ENCODE measurements at places on chromosomes 4 and X.
A peak's percentile ranks its signal among the peaks of the same experiment; 100 is the strongest.

GRCh38 chr4:152304220-152304619 is 231.7 kb downstream of the FBXW7 start:
- no peak for DNase-seq

DNA sequence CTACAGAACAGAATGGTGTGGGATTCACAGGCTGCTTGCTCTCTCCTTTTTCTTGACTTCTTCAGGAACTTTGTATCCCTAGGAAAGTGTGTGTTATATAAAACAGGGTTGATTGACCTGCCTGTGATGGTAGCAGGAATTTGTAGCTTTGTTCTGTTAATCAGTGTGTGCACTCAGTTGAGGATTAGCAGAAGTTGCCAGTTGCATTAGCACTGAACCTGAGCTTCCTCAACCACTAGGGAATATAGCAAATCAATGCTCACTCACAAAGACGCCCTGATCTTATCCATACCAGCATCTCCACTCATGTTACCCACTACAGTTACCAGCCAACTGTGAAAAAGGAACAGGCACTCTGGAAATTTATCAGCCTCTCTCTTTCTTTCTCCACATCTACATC is 319.1 kb upstream of the EMCN start:
- no peak for DNase-seq

- peak; percentile 27 for DNase-seq
Observed at GRCh38 chrX:30971774-30972603, 82.9 kb upstream of the TAB3 start.

DNA sequence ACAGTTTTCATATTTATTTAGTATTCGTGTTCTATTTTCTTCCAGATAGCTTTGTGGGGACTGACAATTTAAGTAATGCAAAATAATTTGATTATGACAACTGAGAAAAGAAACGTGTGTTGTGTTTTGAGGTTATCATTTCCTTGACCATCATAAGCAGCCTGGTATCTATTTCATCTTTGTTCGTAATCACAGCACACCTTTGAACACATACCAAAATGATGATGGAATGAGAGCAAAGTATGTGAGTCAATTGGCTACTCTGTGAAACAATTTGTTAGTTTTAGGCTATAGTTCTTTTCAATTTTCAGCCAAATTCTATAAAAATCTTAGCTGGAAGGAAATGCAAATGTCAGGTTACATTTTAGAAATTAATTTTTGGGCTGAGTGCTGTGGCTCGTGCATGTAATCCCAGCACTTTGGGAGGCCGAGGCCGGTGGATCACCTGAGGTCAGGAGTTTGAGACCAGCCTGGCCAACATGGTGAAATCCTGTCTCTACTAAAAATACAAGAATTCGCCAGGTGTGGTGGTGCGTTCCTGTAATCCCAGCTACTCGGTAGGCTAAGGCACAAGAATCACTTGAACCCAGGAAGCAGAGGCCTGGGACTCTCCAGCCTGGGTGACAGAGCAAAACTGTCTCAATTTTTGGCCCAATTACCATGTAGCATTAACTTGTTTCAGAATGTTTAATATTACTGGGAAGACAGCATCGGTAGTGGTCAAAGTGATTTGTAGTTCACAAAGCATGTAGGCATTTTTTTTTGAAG is 1.1 kb upstream of the DUSP21 start:
- DNase-seq: no peak

DNA sequence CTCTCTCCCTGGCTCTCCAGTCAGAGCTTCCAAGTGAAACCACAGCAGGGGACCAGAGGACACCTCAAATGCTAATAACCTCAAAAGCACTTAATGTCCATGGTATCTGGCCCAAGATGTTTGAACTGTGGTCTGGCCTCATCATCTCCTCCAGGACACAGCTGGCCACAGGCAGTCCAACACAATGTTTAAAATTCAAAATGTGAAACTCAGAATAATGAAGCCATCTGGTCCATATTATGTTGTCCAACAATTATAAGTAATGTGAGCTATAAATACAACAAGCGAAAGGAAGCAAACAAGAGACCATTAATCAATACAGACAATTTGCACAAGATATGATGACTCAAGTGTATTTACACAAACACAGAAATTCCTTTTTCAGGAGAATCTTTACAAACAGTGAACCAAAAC is 90.7 kb upstream of the S100G start:
- DNase-seq: no peak

DNA sequence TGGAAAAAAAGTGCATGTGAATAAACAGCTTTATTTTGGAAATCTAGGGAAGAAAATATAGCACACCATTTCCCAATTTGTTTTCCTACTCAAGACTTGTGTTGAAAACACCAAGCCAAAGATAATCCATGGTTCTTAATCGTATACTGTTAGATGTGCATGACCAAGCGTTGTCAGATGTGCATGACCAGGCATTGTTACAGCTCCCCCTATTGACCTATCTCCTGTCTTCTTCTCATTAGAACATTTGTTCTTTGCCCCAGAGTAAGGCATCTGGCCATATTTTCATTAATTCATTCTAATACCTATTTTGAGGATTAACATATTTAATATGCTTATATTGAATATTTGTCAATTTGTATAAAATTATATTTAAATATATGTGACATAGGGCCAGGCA is 14.4 kb upstream of the VCX start:
- DNase-seq: no peak

GRCh38 chrX:67563469-67564448 is 19.9 kb downstream of the AR start:
- DNase-seq: no peak

DNA sequence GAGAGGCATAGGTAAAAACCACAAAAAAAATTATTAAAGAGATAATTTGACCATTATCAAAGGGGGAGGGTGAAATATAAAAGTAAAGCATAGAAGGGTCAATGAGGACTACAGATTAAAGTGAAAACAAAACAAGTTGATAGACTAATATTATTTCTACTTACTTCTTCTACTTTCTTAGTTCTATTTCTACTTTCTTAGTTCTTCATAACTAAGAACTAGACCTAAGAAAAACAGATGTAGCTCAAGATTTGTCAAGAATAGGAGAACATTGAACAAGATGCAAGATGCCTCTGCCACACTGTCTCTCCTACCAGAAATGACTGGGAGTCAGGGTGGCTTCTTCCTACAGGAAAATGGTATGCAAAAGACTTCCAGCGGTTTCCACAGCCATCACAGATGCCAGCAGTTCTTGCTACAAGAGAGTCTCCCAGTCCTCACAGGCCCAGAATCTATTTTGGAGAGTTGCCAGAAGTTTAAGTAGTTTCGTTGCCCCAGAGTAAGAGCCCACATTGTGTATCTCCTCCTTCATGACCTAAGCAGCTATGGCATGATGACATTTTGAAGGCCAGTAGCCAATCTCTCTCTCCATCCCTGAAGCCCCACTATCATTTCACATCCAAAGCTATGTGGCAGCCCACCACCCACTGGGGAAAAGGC is 42.9 kb upstream of the DDX60 start:
- DNase-seq: no peak

DNA sequence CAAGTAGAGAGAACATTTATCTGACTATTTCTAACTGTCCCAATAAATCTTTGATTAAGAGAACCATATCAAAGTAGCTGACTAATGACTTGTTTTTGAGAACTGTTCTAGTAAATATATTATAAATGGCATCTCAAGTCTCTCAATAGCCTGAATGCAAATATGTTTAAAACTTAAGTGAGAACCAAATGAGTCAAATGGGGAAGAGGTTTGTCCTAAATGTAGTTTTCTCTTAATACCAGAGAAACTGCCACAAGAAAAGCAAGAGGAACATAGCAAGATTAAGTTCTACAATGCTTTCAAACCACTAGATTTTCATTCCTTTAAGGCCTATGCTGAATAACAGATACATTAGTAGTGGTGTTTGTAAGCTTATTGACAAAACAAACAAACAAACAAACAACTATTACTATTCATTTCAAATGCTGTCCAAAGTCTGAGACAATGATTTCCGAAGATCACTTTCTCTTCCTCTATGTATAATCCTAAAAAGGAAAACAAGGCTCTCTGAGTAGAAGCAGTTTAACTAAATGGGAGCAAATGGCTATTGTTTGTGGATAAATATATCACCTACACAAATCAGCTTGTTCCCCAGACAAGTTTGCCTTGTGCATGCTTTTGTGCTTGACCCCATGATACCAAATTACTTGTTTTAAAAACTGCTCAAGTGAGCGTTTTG is 408.4 kb upstream of the EMCN start:
- DNase-seq: no peak

GRCh38 chrX:118945921-118946320 is 28.5 kb upstream of the LONRF3 start:
- DNase-seq: no peak

DNA sequence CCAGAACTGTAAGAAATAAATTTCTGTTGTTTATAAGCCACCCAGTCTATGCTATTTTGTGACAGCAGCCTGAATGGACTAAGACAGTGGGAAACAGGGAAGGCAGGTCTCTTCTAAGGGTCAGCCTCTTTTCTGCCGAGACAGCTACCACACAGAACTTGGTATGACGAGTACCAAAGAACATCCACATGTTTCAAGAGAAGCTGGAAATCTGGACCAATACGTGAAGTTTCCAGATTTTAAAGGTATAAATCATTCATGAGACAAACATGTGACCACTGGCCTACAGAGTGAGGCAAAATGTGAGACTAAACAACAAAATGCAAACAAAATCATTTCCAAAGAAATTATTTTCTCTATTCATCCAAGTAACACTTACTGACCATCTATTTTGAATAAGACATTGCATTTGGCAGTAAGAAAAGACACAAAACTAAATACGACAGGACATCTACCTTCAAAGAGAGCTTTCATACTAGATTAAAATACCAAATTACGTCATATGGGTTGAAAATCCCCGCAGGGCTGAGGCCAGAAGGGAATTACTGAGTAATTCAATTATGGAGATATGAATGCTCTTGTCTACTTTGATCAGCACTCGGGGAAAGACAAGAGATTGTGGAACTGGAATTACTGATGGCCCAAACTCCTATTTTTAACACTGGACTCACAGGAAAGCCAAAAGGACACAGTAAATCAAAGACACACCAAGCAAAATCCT is 7.2 kb downstream of the SCARB2 start:
- DNase-seq: no peak

DNA sequence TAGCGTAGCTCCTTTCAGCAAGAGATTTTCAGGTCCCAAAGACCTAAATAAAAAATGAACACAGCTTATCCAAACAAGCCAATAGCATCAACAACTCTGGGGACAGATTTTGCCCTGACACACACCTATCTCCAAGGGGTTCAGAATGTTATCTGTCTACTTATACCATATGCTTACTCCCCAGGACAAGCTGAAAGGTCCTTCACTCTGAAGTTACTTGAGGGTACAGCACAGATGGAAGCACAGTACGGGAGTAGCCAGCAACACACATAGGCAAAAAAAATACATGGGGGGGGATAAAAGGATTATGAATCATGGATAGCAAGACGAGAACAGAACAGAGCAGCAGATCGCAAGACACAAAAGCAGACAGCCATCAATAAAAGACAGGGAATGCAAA is 90.7 kb upstream of the MCF2 start:
- no peak for DNase-seq

GRCh38 chr4:169438057-169438480 is 167.3 kb upstream of the SH3RF1 start:
- DNase-seq: no peak

GRCh38 chr4:45102716-45103115 is 376.4 kb upstream of the GNPDA2 start:
- no peak for DNase-seq

DNA sequence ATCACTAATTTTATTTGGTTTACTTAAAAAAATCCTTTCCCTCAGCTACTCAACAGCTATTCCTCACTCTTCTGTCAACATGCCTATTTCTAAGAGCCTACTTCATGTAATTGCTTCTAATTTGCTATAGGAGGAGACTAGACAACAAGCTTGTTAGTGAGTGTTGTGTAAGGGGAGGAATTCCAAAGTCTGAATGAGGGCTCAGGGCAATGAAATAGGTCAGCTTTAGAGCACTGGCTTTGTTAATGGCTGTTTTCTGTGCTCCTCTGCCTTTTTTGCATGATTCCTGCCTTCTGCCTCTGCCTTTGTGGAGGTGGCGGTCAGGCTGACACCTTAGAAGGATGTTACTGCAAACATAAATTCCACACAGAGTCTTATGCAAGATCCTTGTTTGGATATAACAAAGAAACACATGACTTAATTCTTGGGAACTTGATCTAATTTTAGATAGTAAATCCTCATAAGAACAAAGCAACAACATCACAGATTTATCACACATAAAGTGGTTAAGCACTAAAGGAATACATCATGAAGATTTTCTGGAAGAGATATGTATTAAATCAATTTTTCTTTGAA is 15.0 kb upstream of the PAGE1 start:
- no peak for DNase-seq

DNA sequence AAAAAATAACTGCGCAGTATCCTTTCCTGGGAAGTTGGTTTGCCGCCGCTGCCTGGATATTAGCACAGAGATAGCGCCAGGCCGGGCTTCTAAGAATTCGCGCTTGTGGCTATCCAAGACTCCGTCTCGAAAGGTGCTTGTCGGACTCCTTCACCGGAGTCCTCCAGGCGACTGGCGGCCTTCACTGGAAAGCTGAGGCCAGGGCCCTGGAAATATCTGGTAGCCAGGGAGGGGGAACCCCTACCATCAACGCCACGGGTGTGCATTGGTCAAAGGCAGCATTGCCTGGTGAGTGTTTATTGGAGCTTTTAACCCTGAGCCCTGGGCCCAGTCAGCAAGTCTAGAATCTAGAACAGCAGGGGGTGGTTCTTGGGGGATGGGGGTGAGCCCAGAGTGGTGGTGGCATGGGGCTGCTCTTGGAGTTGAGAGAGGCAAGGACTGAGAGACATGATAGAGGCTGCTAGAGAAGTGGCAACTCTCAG is 577 bp upstream of the PIM2 start:
- DNase-seq: peak; percentile 67

GRCh38 chr4:70980196-70980595 is 13.3 kb upstream of the DCK start:
- no peak for DNase-seq

- no peak for DNase-seq
Observed at GRCh38 chrX:154595559-154596249, 10.8 kb downstream of the CTAG1A start.

GRCh38 chrX:129698150-129698549 is 40.6 kb upstream of the XPNPEP2 start:
- DNase-seq: no peak

DNA sequence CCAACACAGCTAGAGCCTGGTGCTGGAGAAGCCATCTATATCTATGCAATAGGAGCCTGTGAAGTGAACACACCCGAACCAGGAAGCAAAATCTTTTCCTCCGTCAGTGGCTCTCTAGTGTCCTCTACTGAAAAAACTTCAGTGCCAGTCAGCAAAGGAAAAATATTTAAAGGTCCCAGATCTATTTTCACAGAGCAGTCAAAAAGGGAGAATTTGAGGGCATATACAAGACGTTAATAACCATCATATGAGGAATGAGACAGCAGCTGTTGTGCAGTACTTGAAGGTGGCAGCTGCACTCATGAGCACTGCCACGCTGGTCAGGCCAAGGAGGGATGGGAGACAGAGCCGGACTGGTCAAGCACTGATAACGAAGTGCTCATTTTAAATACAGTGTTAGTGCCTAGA is 14.4 kb downstream of the MCUB start:
- peak; percentile 49 for DNase-seq

DNA sequence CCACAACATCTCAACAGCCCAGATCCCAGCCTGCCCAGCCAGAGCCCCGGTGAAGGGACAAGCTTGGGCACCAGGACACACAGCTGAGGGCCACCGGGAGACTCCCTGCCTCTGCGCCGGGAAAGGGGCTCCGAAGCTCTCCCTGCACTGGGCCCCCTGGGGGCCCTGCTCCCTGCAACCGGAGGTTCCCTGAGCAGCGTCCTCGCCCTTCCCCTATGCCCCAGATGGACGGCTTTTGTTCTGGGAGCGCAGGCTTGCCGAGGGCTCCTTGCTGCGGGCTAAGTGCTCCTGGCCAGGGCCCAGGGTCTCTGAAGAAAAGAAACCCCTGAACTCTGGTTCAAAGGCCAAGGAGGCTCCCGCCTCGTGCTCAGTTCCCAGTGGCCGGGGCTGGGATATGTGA is 899 bp upstream of the ZFP92 start:
- DNase-seq: no peak
